ENCODE measurements at places on chromosomes 6 and 20.

DNA sequence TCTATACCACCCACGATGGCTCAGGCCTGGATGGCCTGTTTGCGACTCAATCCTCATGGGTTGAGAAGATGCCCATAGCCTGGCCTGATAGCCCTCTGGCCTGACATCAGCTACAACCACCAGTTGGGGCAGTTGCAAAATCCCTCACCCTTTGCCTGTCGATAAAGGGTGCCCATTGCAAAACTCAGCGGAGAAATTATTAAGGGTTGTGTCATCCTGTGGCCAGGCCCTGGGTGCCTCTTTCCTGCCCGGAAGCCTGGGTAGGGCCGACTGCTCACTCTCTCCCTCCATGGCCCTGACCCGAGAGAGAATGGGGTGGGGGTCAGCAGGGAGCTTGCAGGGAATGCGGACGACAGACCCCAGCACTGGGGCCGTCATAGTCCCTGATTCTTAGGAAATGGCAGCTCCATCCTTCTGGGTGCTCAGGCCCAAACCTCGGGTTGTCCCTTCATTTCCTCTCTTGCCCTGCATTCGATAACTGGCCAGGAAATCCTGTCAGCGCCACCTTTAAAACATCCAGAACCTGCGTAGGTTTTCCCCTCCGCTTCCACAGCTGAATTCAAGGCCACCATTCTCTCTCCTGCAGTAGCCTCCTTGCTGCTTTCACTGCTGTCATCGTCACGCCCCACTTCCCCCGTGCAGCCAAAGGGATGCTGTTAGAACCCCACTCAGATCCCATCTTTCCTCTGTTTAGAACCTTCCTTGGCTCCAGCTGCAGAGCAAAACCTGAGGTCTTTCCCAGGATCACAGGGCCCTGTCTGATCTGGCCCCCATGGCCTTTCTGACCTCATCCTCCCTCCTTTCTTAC lies 31.1 kb downstream of the CEBPB start:
- no peak for DNase-seq

DNA sequence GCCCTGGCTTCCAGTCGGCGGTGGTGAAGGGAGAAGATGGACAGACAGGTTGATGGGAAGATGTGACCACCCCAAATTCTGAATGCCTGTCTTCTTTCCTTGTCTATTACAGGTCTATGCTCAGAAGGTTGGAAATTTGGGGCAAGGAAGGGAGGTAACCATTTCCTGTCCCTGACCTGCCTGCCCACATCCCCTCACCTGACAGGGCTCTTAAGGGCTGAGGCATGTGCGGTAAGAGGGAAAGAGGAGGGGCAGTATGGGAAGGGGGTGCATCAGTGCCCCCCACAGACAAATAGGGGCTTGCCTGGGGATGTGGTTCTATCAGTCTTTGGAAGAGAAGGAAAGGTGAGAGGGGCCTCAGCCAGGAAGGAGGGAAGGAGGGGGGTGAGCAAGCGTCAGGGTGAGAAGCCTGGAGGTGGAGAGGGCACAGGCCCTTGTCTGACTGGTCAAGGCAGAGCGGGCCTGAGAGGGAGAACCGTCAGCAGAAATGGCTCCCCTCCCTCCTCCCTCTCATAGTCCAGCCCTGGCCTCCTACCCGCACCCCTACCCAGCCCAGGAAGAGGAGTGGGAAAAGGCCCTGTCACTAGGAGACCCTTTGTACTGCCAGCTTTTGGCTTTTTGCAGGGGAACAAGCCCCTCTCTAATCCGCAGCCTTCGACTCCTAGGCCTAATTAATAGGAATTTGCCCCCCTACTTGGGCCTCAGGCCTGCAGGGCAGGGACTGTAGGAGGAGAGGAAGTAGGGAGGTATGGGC lies 104.4 kb upstream of the FOXP4 start:
- no peak for DNase-seq

- DNase-seq: no peak
Measured at GRCh38 chr6:2986722-2987221, 12.9 kb upstream of the NQO2 start.

GRCh38 chr20:24741493-24742072 lies 207.5 kb upstream of the CST7 start:
- DNase-seq: no peak

DNA sequence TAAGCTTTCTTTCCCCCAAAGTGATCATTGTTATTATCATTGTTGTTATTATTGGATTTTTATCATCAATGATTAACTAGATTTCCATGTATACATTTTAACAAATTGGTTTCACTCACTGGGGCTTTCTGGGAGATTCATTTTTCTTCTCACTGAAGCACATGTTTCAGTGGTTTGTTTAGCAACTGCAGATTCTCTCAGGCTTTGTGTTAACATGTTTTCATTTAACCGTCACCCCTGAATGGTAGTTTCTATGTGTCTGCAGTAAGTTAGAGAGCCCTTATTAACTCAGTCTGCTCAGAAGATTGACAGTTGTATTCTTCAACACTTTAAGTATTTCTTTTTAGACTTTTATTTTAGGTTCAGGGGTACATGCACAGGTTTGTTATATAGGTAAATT lies 12.4 kb downstream of the ZKSCAN4 start:
- DNase-seq: no peak

DNA sequence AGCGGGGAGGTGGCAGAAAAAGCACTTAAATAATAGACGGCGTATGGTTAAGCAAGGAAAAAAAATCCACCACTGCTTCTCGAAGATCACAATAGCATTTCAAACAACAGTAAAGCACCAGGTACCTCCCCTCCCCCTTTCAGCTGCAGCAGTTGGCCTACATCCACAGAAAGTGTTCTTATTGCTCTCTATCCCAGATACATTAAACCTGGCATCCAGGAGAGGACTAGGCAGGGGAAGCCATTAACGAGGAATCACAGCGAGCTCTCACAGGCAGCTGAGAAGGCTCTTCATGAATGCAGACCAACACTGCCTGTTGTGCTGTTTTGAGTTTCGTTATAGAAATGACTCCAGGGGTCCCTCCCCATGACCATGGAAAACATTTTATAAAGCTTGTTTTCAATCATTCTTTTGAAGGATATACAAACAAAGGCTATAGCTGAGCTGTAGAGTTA lies 11.8 kb downstream of the FYN start:
- DNase-seq: peak; percentile 82

DNA sequence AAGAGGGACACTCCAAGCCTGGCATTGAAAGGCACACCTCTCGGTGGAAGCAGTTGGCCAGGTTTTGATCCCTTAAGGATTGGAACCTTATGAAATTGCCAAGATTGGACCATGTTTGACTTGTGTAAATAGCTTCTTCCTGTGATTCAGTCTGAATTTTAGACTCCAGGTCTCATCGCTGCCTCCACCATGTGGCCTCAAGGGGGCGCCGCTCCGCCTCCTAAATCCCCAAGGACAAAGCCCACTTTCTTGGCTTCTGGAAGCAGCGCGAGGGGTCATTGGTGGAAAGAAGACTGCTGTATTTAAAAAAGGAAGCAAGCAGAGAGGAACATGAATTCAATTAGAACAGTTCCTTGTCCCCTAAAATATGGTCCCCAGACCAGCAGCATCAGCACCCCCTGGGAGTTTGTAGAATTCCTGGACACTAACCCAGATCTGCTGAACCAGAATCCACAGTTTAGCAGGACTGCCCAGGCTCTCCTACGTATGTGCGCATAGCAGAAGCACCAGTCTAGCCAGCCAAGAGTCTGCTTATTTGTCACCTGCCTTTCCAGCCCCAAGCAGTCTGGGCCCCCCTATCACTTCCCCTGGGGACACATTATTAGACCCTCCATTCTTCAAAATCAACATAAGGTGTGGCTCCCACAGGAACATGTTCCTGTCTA lies 108.5 kb downstream of the LY86 start:
- DNase-seq: peak; percentile 48

GRCh38 chr6:151263967-151264366 lies 24.2 kb downstream of the AKAP12 start:
- DNase-seq: no peak

Measured in NCI-H1417 (cell line).